ENCODE measurements at places on chromosomes 13 and 19.

- no peak for DNase-seq
Measured at GRCh38 chr13:101552786-101553185, 100.3 kb downstream of the ITGBL1 start.

- no peak for DNase-seq
Measured at GRCh38 chr13:100512422-100512821, 76.2 kb downstream of the GGACT start.

- DNase-seq = no peak
Measured at GRCh38 chr13:98549006-98549727, 27.7 kb downstream of the STK24 start.

- DNase-seq = no peak
Measured at GRCh38 chr19:6475321-6476108, 6.1 kb downstream of the DENND1C start.

- no peak for DNase-seq
Measured at GRCh38 chr13:19927117-19927748, 31.3 kb upstream of the ZMYM2 start.

- DNase-seq = peak; percentile 63
Measured at GRCh38 chr13:46184277-46184699, 2.3 kb upstream of the LCP1 start.

GRCh38 chr19:18340190-18340989, at the start of gene PGPEP1:
PGPEP1 (plus strand) TSS chr19:18340598; CDS start chr19:18340682, 84 bp downstream.
- DNase-seq = peak; percentile 83
